ENCODE measurements at places on chromosomes 6 and 20. TPM values are rescaled to one million over a fixed set of nuclear protein-coding genes. Genes with fewer than 3 reads are reported as not detected.

- no peak for DNase-seq
Observed at GRCh38 chr6:147287869-147288271, 83.7 kb downstream of the STXBP5 start.

DNA sequence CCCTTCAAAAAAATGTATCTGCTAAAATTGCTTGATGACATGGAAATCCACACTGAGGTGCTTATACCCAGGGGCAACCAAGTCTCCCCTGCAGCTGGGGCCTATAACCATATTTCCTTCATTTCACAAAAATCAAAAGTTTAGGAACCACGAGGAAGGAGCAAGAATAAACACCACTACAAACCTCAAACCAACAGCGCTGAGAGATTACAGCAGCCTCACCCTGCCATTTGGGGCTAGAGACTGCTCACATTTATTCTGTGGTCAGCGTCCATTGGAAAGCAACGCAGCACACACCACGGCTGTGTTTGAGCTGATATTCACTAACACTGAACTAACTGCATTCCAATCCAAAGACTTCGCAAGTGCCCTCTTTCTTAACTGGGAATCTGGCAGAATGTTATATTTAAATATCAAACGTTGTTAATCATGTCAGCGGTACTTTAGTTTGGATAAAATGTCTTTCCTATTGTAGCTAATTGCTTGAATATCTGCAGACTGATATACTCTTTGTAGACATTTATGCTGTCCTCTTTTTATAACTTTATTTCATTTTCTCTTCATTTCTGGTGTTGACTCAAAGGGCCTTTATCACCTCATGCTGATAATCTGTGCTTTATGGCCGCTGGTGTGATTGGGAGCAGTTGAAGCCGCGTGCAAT lies 94.6 kb downstream of the FOXA2 start:
- no peak for DNase-seq

- no peak for DNase-seq
Observed at GRCh38 chr6:6987749-6988148, 120.0 kb upstream of the RREB1 start.

GRCh38 chr20:25076731-25077609 lies 5.0 kb downstream of the VSX1 start:
- peak; percentile 41 for DNase-seq

- no peak for DNase-seq
Observed at GRCh38 chr6:83168556-83168955, 24.5 kb downstream of the PGM3 start.

DNA sequence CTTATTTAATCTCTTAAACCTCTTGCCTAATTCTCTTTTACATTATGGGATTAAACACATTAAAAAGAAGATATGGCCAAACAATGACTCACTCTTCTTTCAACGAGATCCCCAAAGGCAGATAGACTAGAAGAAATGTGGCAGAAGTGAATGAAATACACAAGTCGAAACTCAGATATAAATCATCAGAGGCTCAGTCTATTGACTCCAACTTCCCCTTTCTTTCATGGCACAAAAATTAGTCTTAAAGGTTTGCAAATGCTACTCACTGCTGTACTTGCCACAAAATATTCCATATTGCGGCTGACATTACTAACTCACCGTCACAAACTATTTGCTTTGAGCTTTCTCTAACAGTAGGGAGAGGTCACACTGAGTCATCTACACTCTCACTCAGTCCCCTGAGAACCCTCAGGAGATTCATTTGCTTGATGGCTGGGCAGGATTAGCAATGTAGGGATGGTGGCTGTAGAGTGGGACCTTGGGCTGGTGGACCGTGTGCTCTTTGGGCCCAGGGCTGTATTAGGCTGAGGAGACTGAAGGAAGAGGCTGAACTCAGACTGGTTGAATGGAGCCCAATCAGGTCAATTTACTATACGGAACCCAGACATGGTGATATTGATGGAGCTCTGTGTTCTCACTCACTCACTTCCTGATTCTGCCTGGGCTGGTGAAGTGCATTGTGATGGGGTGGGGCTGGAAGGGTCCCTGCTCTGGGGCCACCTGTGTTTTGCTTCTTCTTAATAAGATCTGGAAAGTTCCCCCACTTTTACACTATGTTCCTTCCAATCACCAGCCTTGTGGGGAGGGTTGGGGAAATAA lies 42.8 kb upstream of the UBR2 start:
- DNase-seq: no peak

GRCh38 chr6:136011475-136011874 lies 160.0 kb downstream of the PDE7B start:
- no peak for DNase-seq

GRCh38 chr20:62286493-62287064 lies 16.2 kb upstream of the ADRM1 start:
- DNase-seq: no peak

DNA sequence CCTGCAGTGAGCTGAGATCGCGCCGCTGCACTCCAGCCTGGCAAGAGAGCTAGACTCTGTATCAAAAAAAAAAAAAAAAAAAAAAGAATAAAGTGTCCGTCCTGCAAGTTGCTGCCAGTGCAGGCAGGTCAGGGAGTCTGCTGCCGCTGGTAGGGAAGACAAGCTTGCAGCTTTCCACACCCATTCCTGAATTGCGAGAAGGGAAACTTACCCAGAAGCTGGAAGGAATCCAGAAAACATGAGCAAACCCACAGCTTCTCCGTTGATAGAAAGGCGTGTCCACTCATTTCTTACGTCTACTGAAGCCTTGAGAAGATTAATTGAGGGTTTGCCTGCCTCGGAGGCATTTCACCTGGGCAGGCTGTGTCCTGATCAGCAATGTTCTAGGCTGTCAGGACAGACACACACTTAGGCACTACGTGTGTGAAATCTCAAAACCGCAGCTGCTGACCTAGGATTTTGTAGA lies 61.6 kb upstream of the DSP start:
- no peak for DNase-seq

- DNase-seq: no peak
Observed at GRCh38 chr6:29702519-29703103, 20.6 kb upstream of the HLA-F start.

- no peak for DNase-seq
Observed at GRCh38 chr6:88983532-88983931, 20.1 kb upstream of the RNGTT start.

DNA sequence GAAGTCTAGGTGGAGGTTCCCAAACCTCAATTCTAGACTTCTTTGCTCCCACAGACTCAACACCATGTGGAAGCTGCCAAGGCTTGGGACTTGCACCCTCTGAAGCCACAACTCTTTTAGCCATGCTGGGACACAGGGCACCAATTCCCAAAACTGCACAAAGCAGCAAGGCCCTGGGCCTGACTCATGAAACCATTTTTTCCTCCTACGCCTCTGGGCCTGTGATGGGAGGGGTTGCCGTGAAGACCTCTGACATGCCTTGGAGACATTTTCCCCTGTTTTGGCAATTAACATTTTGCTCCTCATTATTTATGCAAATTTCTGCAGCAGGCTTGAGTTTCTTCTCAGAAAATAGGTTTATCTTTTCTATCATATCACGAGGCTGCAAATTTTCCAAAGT lies 355.4 kb upstream of the RUNX2 start:
- DNase-seq: no peak

- DNase-seq: no peak
Observed at GRCh38 chr6:12335131-12335527, 45.0 kb downstream of the EDN1 start.

DNA sequence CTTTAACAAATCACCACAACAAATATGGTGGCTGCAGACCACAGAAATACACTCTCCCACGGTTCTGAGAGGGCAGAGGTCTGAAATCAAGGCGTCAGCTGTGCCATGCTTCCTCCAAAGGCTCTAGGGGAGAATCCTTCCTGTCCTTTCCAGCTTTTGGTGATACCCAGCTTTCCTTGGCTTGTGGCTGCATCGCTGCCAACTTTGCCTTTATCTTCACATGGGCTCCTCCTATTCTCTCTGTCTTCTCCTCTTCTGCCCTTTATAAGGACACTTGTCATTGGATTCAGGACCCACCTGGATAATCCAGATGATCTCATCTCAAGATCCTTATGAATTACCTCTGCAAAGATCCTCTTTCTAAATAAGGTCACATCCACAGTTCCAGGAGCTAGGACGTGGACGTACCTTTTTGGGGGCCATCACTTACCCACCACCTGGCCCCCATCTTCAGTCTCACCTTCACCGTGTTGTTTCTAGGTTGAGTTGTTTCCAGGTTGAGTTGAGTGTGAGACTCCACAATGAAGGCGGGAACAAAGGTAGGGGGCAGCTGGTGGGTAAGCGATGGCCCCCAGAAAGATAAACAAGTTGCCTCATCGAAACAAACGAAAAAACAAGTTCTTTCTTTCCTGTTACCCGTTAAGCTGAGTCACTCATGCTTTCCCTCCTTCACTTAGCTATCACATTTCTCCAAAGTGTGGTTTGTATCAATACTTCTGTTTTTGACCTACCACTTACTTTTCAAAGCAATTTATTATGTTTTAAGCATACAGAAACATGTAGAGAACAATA lies 68.9 kb upstream of the SLC22A16 start:
- DNase-seq: no peak

- DNase-seq: no peak
Observed at GRCh38 chr6:161100072-161100471, 108.5 kb downstream of the MAP3K4 start.

DNA sequence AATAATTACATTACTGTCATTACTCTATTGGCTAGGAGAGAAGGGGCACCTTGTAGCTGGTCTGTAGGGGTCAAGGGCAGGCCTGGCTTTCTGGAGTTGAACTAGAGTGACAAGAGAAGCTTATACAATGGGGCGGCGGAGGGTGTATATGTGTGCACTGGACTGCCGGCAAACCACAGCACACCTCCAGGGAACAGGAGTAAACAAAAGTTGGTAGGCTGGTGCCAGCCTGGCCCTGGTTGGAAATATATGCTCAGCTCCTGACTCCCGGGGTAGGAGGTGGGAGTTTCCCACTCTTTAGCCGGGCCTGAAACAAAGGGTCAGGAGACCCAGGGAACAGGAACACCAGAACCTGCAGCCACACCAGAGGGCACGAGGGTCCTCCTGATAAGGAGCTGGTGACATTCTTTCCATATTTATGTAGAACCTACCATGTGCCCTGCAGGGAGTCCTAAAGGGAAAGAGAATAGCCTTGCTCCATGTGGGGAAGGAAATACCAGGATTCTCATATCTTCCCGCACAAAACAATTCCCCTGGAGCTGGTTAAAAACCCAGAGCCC lies 5.1 kb downstream of the C6orf132 start:
- DNase-seq: no peak

GRCh38 chr20:25058847-25059810 lies 1.2 kb upstream of the ACSS1 start:
- DNase-seq: peak; percentile 65

GRCh38 chr6:18206591-18206990 lies 51.4 kb downstream of the KDM1B start:
- no peak for DNase-seq

GRCh38 chr6:95318137-95318536 lies 259.2 kb upstream of the MANEA start:
- DNase-seq: no peak

DNA sequence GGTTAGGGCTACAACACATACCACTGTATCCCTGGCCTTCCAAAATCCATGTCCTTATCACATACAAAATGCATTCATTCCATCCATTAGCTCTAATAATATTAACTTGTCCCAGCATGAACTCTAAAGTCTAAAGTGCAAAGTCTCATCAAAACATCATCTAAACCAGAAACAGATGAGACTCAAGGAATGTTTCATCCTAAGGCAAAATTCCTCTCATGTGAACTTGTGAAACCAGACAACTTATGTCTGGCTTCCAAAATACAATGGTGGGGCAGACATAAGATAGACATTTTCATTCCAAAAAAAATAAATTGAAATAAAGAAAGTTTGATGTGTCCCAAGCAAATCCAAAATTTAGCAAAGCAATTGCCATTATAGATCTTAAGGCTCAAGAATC lies 257.4 kb downstream of the HTR1B start:
- DNase-seq: no peak

GRCh38 chr20:21238818-21239536 lies 64.2 kb upstream of the XRN2 start:
- DNase-seq: no peak

- no peak for DNase-seq
Observed at GRCh38 chr6:148771896-148772554, 25.2 kb downstream of the UST start.

DNA sequence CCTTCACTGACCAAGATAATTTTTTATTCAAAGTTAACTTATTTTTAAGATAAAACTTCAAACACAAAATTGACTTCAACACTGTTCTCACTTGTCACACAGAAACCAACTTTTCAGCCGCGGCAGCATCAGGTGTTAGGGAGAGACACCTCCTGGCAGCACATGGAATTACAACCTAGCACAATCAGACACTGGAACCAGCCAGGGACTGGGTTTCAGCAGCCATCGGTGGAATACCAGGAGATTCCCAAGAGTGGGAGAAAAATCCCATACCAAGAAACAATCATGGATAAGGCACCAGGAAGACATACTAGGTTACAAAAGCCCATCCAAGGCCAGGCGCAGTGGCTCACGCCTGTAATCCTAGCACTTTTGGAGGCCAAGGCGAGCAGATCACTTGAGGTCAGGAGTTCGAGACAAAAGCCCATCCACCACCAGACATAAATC lies 70.0 kb downstream of the SNX5 start:
- DNase-seq: peak; percentile 80

- no peak for DNase-seq
Observed at GRCh38 chr6:11230158-11231107, 2.0 kb downstream of the NEDD9 start.

Gene KIF25
- not detected for total RNA-seq

Gene FLRT3
- 5.2 TPM for total RNA-seq

Gene KIF16B
- total RNA-seq: 8.7 TPM

Gene OR2H2
- total RNA-seq: not detected

Gene FOXQ1
- total RNA-seq: 0.18 TPM

Gene ADAM33
- total RNA-seq: 84.7 TPM

Gene EGFL8
- 25.3 TPM for total RNA-seq

Gene FILIP1
- total RNA-seq: 4.7 TPM

Gene STK38
- 30.0 TPM for total RNA-seq

Gene TMX4
- total RNA-seq: 36.1 TPM

Gene LY6G6C
- total RNA-seq: 1.4 TPM

Gene XKR7
- total RNA-seq: not detected

Gene POPDC3
- total RNA-seq: not detected

Gene PRL
- not detected for total RNA-seq

Gene ANGPT4
- total RNA-seq: 2.0 TPM

Gene CPNE5
- 11.5 TPM for total RNA-seq

Gene SLC13A3
- not detected for total RNA-seq

Gene GSTA2
- not detected for total RNA-seq

Gene HSPA12B
- total RNA-seq: 35.4 TPM

Gene PBOV1
- not detected for total RNA-seq

Gene CTAGE9
- not detected for total RNA-seq

Gene SUMO4
- 15.3 TPM for total RNA-seq

Gene C6orf141
- total RNA-seq: 0.88 TPM

Gene ARMH2
- total RNA-seq: not detected
